ENCODE measurements at places on chromosomes 5 and 9. TPM values are rescaled to one million over a fixed set of nuclear protein-coding genes. Genes with fewer than 3 reads are reported as not detected.

UBE2QL1 gene
- 1.0 TPM for polyA plus RNA-seq

SLC4A9 gene
- 13.8 TPM for polyA plus RNA-seq

SREK1IP1 gene
- 25.7 TPM for polyA plus RNA-seq

DNA sequence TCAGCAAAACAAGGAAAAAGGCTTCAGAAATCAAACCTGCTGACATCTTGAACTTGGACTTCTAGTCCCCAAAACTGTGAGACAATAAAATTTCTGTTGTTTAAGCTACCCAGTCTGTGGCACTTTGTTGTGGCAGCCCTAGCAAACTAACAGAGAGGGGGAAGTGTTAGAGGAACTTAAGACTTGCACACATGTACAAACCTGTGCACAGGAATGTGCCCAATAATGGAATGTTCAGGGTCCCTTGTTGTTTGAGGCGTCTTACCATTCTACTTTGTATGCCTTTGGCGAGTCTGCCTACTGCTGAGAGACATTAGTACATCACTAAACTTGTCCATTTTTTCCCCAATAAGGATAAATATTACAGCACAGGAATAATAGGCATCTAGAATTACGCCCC, 160.3 kb downstream of the WDR70 start:
- no peak for DNase-seq

STRBP gene
- polyA plus RNA-seq: 19.3 TPM

- DNase-seq: no peak
Observed at GRCh38 chr5:56673171-56673570, 142.2 kb upstream of the MAP3K1 start.

DNA sequence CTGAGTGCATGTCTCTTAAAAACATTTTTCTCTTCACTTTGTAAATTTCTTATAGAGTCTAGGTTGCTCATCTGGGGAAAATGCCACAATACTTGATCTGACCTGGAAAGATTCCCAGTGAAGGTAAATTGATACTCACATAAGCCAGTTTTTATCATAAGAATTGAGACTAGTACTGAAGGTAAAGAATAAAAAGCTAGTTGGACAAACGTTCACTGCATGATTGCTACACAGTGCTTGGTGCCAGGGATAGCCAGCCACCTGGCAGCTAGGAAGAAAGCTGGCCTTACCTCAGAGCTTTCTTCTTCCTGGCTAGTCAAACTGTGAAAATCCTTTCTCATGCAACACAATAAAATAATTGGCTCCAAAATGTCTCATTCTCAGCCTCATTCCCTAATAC, 77.1 kb downstream of the MUSK start:
- DNase-seq: no peak

DNA sequence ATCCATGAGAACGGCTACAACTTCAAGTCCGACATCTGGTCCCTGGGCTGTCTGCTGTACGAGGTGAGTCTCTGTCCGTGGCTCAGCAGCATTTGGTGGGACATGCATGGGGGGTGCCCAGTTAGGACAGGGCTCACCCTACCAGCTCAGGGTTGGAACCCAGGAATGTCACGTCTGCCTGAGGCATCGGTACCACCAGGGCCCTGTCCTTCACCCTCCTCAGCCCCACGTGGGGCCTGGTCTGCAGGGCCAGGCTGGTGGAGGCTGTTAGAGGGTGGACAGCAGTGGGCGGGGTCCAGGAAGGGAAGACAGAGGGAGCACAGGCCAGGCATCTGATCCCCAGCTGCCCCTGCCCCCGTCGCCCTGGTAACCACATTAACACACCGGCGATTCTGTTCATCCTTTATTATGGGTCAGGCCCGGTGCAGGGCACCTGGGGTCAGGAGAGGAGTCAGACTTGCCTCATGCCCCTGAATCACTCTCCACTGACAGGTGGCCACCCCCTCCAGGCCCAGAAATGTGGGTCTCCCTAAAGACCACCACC, 75.6 kb downstream of the PSMB7 start:
- DNase-seq: no peak

GRCh38 chr9:135216791-135217441, 129.4 kb downstream of the OLFM1 start:
- DNase-seq: no peak

POMT1 gene
- polyA plus RNA-seq: 29.4 TPM

DIAPH1 gene
- polyA plus RNA-seq: 61.6 TPM

DNA sequence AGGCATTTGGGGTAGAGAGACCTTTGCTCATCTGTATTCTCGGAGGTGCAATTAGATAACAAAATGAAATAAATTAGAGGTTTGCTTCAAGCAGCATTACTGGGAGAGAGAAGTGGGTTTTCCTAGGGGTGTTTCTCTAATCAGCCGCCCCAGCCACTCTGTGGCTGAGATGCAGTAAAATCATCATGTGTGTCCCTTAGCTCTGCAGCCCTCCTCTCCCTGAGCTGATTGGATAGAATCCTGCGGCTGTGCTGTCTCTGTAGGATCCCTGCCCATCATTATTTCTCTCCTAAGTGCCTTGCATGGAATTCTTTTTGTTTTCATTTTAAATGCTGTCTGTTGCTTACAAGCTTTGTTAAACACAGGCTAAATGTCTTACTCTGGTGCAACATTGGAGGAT, 171.4 kb downstream of the SH3GL2 start:
- no peak for DNase-seq

GRCh38 chr5:122180863-122181548, 51.7 kb downstream of the ZNF474 start:
- no peak for DNase-seq

DNA sequence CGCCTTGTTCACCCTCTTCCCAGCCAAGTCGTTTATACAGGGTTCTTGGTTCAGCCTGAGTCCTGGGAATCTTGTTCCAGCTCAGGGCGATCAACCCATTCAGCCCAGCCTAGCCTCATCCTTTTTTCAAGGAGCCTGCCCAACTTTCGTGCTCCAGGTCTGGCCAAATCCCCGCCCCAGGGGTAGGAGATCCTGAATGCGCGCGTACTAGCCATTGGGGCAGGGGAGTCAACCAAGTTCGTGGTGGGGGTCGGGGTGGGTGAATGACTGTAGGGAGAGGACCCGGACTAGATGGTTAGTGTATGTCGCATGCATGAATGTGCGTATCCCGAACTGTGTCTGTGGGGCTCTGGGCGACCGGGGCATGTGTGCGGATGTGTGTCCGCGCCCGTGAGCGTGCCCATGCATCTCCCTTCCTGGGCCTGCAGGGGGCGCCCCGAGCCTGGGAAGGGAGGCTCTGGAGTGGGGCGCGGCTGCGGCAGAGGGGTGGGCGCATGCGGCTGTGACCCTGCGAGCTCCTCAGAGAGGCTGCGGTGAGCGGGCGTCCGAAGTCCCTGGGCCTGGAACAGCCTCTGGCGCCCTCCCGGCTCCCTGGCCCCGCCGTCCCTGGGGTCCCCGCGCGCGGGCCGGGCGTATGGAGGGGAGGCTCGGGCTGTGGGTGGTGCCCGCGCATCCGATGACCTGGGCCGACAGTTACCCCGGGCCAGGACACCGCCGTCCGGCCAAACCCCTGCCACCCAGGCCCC, 8.7 kb downstream of the CCL21 start:
- no peak for DNase-seq

GLDC gene
- 21.9 TPM for polyA plus RNA-seq

GRCh38 chr9:88418715-88419540, 30.7 kb downstream of the SPIN1 start:
- DNase-seq: no peak

DNA sequence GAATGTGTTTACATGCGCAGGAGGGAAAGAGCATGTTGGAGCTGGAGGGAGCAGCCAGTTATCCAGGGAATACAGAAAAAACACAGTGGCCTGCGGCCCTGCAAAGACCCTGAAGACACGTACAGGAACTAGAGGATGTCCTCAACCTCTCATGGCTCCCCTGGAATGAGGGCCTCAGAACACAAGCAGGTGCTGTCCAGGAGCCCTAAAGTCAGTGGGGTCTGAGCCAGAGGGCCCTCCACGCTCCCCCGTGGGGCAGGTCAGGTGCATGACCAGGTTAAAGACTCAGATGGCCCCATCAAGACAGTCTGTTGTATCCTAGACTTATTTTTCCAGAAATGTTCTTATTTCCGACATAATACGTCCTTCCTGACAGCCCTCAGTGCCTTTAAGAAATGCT, 106.9 kb downstream of the ROR2 start:
- DNase-seq: no peak

GRCh38 chr9:27276193-27277030, 20.5 kb downstream of the EQTN start:
- DNase-seq: peak; percentile 40

FAM221B gene
- 0.19 TPM for polyA plus RNA-seq

DNA sequence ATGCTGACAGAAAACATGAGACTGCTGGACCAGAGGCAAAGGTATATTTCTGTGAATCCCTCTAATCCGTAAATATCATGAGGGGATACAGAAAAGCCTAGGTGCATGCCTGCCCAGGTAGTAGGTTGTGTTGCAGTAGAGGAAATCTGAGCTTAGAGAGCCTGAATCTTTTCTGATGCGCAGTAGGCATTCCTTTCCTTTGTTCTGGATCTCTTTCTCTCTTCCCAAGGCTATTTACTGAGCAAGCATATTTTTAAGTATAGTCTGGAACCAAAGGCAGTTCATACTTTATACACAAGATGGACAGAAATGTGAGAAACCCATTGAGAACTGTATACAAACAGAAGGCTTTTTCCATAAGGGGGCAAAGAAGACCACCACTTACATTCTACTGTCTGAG, 359.3 kb downstream of the TMEM161B start:
- DNase-seq: no peak

GRCh38 chr9:16131264-16131663, 578.4 kb downstream of the CCDC171 start:
- DNase-seq: no peak

ANKRD33B gene
- polyA plus RNA-seq: 5.5 TPM

LHX2 gene
- 0.24 TPM for polyA plus RNA-seq

DNA sequence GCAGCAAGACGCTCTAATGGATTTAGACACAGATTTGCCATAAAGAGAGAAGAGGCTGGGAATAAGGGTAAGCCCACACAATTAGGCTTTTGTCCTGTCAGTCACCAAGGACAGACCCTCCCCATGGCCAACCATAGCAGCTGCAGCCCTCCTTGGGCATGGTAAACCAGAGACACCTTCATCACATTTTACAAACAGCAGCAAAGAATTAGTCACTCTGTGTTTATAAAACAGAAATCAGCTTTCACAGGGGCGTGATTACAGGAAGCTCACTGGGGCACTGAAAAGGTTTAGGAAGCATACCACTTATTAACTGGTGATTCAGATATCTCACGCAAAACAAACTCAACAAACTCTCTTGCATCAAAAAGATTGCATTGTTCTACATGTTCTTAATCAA, 37.3 kb upstream of the ZNF622 start:
- no peak for DNase-seq

GRCh38 chr5:13574574-13574973, 369.9 kb downstream of the DNAH5 start:
- DNase-seq: no peak

DNA sequence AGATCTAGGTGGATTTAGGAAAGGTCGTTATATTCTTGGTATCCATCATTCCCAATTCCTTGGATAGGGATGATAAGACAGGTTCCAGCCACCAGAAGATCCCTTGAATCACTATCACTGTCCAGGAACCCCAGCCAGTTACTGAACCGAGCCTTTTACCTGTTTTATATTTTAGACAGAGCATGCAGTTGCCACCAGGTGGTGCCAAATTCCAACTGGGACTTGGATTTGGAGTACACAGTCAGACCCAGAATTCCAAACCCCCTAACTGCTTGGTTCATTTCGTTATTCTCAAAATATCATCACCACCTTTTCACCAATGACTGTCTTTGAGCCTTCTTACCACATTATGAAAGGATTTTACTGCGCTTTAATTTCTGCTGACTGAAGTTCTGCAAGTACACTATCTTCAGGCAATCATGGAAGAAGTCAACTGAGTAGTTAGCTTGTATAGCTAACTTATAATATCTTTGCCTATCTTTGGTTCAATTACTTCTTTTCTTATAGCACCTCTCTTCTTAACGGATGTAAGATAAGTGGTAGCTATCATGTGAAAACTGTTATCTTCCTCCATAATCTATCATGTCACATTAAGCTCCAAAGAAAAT, 191.8 kb downstream of the PRR16 start:
- no peak for DNase-seq

GRCh38 chr5:173664154-173664526, 47.7 kb upstream of the BOD1 start:
- no peak for DNase-seq

All from left renal pelvis (tissue), 4 donors.